Activated CD8-positive, alpha-beta T cell treated with anti-CD3 and anti-CD28 coated beads for 36 hours (primary cell): ENCODE measurements at places on chromosomes 7 and 10. TPM values are rescaled to one million over a fixed set of nuclear protein-coding genes. Genes with fewer than 3 reads are reported as not detected.

The DRGX gene
- not detected for total RNA-seq

DNA sequence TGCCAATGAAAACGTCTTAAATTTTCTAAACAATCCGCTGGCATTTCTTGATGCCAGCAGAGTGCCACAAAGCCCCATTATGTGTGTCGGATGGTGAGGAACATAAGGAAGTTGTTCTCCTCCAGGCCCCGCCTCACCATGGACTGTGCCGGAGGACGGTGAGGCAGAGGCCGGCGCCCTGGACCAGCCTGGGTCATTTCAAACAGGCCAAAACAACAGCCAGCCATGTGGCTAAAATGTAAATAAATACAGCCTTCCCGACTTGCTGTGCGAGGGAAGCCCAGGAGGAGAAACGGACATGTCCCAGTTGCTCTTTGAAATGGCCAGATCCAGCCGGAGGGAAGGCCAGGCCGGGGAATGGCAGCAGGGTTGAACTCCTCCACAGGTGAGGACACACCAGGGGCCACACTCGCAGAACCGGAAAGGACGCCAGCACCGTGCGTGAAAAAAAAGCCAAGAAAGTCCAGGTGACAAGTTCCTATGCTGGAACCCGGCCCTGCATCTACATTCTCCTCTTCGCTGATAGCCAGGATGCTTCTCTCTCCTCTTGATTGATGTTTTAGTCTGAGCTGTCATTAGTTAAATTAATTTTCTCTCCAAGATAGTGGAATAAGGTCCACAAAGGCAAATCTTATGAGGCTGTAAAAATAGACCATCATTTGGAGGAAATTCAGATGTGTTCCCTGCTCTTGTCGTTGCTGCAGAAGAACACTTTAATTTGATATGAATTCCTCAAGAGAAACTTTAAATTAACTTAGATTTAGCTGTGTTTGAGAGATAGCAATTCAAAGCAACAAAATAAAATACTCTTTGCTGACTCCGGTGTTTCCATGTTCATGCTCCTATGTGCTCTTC lies 64.6 kb downstream of the EBF3 start:
- DNase-seq: no peak

GRCh38 chr7:111508387-111508786 lies 53.9 kb downstream of the IMMP2L start:
- no peak for DNase-seq

- peak; percentile 74 for DNase-seq
These were observed 562 bp downstream of the GRK5 start for GRCh38 chr10:119207713-119208552.

The OR2F2 gene
- not detected for total RNA-seq

- no peak for DNase-seq
These were observed 2.4 kb downstream of the SFTPD start for GRCh38 chr10:79946271-79947082.

DNA sequence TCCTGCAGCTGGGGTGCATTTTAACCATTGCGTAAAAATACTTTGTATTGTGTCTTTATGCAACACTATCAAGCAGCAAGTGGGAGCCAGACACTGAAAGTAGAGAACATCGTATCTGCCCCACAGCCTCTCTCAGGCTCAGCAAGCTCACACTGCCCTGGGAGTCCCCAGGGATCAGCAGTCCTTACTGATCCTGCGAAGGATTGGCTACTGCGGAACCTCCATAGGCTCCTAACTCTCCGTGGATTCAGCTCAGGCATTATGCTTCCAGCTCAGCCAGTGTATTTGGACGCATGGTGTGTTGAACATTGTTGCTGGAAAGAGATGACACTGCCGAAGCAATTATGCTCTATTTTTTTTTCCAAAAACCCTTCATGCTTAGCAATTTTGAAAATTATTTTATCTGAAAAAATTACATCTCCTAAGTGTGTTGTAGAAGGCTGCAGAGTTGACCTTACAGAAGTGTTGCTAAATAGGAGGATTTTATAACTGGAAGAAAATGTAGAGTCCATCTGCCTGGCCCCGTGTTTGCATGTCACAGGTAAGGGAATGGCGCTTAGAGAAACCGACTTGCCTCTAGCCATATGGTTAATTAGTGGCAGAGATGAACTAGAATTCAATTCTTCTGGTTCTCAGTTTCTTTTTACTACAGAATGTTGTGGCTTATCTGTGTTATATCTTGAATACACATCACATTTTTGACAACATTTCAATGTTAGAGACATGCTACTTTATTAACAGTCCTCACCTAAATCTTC lies 276.4 kb upstream of the COBL start:
- no peak for DNase-seq

GRCh38 chr10:114393482-114393881 lies 10.8 kb downstream of the AFAP1L2 start:
- no peak for DNase-seq

DNA sequence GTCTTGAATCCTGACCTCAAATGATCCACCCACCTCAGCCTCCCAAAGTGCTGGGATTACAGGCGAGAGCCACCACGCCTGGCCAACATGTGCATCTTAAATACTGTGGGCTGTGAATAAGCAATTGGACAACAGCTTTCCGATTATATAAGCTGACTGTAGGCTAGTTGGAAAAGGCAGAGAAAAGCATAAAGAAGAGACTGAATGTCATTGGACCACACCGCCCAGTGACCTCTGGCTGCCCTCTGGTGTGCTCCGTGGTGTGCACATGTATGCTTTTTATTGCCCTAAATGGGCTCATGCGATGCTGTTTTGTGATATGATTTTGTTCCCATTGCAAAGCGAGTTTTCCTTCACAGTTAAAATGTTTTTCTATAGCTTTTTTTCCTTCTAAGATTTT lies 15.4 kb upstream of the CSGALNACT2 start:
- DNase-seq: no peak

- no peak for DNase-seq
These were observed 20.4 kb upstream of the INMT start for GRCh38 chr7:30731581-30731980.

DNA sequence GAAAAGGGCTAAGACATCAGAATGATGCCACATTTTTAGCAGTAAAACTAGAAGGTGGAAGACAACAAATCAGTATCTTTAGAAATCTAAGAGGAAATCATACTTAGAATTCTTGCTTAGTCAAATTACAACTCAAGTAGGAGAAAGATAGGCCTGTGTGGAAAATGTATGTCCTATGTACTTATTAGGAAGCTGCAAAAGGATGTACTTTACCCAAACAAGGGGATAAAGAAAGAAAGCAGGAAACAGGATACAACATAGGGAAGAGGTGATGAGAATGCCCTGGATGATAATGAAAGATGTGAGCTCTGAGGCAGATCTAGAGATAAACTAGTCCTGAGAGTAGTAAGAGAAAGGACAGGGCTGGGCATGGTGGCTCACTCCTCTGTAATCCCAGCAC lies 54.9 kb downstream of the RNLS start:
- no peak for DNase-seq

DNA sequence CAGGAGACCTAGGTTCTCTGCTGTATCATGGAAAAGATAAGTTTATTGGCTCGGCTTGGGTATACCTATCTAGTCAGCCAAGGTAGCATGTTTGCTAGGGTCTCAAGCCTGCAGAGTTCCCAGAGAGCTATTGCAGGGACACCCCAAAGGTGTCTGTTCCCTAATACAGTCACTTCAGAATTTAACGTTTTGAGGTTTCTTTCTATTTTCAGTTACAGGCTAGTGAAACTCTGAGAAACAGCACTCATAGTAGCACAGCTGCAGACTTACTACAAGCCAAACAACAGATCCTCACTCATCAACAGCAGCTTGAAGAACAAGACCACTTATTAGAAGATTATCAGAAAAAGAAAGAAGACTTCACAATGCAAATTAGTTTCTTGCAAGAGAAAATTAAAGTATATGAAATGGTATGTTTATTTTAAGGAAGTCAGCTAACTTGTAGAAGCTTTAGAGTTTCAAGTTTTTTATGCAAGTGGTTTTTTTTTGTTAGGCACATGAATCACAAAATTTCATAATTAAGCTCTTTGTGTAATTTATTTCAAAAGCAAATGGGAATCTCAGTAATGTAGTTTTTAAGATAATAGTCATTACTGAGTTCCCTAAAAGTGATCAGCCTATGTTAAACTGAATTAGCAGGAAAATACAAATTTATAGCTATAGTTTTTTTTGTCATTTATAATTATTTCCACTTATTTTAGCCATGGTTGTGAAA lies 54.9 kb downstream of the AKAP9 start:
- no peak for DNase-seq

The VSTM2A gene
- total RNA-seq: not detected

GRCh38 chr7:6612819-6613218 lies 2.6 kb upstream of the ZNF853 start:
- no peak for DNase-seq

- DNase-seq: no peak
These were observed 656.5 kb upstream of the COBL start for GRCh38 chr7:51973071-51973470.

DNA sequence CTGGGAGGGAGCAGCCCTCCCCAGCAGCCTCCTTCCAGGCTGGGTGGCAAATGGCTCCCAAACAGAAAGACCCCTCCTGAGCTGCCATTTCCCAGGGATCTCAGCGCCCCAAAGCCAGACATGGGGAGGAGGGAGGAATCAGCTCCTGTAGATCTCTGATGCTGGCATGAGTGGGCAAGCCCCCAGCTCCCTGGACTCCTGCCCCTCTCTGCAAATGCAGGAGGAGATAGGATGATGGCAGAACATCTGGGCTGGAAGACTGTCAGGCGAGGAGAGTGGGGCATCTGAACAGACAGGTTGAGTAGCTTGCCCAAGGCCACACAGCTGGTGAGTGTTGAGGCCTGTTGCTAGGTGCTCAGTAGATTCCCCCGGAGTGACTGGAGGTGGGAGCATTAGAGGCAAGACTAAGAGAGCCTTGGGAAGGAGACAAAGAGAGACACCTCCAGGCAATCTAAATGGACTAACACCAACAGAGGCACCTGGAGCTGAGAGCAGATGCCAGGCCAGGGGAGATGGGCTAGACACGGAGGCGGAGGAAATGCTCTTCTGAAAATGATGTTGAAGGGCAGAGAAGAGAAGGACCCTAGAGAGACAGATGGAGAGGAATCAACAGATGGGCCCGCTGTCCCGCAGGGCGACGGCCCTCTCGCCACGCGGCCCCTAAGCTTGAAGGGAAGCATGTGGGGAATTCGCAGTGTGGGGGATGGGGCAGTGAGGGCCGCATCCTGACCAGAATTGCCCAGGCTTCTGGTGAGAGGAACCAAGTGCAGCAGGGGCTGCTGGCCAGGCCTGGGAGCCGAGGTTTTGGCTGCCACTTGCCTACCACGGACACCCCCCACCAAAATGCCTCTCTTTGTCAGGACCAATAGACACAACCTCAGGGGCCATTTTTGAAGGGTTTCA lies 84.8 kb upstream of the LRRC4 start:
- DNase-seq: no peak

DNA sequence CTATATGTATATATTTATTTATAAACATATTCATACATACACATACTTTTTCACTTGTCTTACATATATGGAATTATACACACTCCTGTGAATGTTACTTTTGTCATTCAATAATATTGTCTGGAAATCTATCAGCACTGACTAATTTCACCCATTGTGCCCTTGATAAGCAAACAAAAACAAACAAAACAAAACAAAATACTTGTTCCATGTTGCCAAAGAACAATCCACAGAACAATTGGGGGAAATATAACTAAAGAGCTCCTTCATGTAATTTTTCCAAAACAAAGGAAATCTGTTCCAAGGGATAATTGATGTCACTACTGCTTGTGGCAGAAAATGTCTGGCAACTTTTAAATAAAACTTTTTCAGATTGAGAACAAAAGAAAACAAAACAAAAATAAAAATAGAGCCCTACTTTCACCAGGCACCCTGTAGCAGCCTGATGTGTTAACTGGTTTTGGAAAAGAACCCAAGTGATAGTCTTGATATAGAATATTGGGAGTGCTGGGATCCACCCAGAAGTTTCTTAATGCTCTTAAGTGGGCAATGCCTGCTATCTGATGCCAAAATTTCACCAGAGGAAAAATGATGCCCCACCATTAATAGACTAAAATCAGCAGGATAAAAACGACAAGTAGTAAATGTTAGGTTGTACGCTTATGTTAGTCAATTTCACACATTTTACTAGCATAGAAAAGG lies 34.0 kb upstream of the CCDC7 start:
- DNase-seq: no peak

GRCh38 chr10:126140746-126141273 lies 244.4 kb downstream of the FANK1 start:
- no peak for DNase-seq

GRCh38 chr10:101867931-101868330 lies 24.3 kb upstream of the KCNIP2 start:
- DNase-seq: no peak

GRCh38 chr10:72316748-72317435 lies 37.8 kb downstream of the DNAJB12 start:
- DNase-seq: peak; percentile 75

GRCh38 chr10:80760914-80761371 lies 223.2 kb downstream of the SH2D4B start:
- no peak for DNase-seq

DNA sequence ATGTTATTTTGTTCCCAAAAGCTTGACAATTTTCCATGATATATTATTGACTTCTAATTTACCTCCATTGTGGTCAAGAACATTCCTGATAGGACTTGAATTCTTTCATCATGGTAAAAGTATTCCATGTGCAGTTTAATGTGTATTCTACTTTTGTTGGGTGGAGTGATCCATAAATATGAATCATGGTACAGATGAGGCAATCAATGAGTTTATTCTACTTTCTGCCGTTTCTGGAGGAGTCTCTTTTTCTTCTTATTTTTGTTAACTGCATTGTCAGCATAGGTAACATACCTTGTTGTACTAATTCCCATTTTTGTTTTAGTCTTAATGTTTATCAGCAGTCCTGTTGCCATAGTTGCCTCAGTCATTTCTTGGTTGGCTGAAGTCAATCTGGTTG lies 69.6 kb downstream of the SHOC2 start:
- DNase-seq: no peak

- DNase-seq: no peak
These were observed 37.8 kb downstream of the SFMBT2 start for GRCh38 chr10:7373039-7373438.

DNA sequence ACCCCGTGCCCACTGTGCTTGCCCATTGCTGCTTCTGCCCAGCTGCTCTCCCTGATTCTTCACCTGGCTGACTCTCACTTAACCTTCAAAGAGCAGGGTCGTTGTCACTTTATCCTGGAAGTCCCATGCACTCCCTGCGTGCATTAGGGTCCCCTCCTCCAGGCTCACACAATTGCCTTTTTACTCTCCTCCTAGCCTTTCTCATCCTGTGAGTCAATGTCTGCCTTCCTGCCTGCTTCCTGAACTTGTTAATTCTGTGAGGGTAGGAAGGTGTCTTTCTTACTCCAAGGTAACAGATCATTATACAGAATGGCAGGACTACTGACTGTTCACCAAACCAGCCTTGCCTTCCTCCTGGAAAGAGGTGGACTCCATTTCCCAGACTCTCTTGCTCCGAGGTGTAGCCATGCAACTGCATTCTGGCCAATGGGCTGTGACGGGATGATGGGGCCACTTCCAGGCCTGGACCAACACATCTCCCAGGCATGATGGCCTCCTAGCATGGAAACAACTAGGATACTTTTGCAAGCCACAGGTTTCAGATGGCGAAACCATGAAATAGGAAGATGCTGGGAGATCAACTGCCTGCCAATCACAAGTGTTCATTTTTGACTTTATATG lies 54.7 kb downstream of the ARHGAP22 start:
- DNase-seq: no peak
